ENCODE measurements at places on chromosomes 16 and 17. TPM values are rescaled to one million over a fixed set of nuclear protein-coding genes. Genes with fewer than 3 reads are reported as not detected.

The BHLHA9 gene
- total RNA-seq: not detected

DNA sequence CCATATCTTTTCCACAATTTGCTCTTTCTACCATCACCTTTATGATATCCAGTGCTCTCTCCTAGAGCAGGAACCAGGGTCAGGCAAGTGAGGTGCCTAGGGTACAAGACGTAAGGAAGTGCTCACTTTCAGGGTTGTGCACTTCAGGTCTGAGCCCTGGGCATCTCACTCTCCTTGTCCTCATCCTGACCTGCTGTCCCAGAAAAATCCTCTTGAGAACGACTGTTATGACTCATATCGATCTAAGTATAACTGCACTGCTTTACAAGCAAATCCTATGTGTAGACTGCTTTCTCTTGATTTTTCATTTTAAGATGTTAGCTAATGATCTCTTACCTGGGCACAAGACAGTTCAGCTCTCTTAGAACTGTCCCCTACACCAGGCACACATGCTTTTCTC is 100.1 kb downstream of the TMEM100 start:
- no peak for DNase-seq

GRCh38 chr16:26532456-26532855 is 534.3 kb upstream of the C16orf82 start:
- no peak for DNase-seq

DNA sequence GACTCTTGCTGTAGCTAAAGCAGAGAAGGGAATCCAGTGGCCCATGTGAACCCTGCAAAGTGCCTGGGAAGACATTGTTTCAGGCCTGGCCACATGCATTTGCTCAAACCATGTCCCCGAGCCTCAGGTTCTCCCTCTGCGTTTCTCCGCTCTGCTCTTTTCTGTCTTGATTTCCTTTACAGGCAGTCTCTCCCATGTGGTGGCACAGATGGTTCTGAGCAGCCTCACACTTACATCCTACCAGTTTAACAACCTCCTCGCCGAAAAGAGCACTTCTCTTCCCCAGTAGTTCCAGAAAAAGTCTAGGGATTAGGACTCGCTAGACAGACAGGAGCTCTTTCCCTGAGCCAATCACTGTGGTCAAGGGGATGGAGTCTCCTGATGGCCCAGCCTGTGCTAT is 28.3 kb upstream of the MYH10 start:
- no peak for DNase-seq
